Stimulated activated CD4-positive, alpha-beta T cell treated with anti-CD3 and anti-CD28 coated beads, Interleukin-2, amount 100 ng/mL, for 24 hours (primary cell): ENCODE measurements at places on chromosomes 11 and 22.

GRCh38 chr22:50208939-50209892, 8.4 kb downstream of the SELENOO start:
- no peak for DNase-seq

DNA sequence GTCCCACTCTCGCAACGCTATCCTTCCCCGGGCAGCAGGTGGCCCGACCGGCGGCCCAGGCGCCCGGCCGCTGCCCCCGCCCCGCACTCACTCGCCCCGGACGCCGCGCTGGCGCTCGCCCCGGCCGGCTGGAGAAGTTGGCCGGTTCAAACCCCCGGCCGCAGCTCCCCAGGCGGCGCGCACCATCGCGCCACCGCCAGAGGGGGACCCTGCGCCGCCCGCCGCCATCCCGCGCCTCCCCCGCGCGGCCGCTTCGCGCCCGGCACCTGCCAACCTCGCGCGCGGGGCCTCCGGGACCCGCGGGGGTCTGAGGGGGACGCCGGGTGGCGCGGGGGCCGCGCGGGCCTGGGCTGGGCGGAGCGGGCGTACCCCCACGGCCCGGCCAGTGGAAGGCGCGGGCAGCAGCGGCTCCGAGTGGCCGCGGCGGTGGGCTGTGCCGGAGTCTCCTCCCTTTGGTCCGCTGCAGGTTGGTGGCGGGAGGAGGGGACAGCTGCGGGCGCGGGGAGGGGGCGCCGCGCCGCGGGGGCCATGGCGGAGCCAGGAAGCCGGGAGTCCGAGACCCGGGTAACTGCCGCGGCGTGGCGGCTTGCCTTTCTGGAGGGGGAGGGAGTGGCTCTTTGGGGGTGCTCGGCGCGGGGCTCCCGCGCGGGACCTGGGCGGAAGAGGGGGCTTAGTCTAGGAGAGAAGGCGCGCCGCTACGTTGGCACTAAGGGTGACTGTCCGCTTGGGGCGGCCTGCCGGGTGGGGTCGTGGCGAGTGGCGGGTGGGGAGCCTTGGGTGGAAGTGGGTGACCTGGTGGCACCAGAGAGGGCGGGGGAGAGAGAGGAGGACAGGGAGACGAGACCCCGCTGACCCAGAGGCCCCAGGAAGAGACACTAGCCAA, at the start of the genes MPST and TST:
Gene MPST (plus strand): TSS at position 434 of the 883 bp plus-strand sequence. CDS start 95 bp downstream, at position 529.
Gene TST (minus strand): TSS at position 139 of the 883 bp plus-strand sequence. CDS start 715 bp downstream, outside the sequence.
- peak; percentile 55 for DNase-seq

- DNase-seq: no peak
Observed at GRCh38 chr11:72783144-72783905, 10.5 kb downstream of the STARD10 start.

GRCh38 chr22:37012262-37012904, 6.9 kb downstream of the TST start:
- DNase-seq: no peak

GRCh38 chr11:63766531-63767235, 1.9 kb downstream of the ZFTA start:
- DNase-seq: no peak

DNA sequence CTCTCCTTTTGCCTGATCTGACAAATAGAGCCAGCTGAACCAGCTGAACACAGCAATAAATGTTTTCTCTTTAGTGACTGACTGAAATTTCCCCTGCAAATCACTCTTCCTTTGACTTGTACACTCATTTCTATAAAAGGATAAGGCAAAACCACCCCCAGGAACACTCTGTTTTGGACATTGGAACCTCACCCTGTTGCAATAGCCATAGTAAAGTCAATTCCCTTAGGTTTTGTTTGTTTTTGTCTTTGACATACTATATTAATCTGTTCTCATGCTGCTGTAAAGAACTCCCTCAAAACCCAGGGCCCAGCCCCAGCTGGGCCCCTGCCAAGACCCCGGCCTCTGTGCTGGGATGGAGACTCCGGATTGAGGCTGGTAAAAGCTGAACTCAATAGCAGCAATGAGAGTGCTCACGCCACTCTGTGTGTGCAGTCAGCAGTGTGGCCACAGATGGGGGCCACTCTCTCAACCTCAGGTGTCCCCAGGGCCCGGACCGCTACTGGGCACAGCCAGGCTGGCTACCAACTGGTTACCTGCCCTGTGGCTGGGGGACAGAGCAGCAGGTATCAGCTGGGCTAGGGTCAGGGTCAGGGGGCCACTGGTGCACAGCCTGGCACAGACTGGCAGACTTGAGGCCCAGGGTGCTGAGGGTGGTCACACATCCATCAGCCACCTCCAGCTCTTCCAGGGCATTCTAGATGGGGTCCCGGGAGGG, 597.4 kb downstream of the LUZP2 start:
- DNase-seq: no peak

- peak; percentile 48 for DNase-seq
Observed at GRCh38 chr22:38843201-38843656, 599 bp downstream of the NPTXR start.

DNA sequence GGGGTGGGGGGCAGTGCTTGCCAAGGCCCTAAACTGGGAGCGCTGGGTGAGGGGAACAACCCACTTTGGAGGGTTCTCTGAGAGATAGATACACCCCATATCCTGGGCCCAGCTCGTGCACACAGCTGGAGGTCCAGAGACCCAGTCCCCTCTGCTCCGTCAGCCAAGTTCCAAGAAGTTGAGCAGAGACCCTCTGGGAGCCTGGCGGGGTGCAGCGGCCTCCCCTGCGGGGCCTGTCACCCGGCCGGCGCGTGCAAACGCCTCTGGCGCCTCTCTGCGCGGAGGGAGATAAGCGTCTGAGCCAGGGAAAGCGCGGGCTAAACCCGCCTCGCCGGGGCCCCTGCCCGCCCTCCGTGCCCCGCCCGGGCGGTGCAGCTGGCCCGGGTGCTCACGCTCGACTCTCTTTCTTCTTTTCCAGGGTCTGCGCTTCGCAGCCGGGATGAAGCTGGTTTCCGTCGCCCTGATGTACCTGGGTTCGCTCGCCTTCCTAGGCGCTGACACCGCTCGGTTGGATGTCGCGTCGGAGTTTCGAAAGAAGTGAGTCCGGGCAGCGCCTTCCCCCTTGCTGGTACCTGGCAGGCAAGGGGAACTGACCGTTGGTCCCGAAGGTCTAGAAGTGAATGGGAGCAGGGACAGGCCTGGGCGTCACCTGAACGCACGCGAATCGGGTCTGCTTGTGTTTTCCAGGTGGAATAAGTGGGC, 540 bp downstream of the ADM start:
- DNase-seq: peak; percentile 33

DNA sequence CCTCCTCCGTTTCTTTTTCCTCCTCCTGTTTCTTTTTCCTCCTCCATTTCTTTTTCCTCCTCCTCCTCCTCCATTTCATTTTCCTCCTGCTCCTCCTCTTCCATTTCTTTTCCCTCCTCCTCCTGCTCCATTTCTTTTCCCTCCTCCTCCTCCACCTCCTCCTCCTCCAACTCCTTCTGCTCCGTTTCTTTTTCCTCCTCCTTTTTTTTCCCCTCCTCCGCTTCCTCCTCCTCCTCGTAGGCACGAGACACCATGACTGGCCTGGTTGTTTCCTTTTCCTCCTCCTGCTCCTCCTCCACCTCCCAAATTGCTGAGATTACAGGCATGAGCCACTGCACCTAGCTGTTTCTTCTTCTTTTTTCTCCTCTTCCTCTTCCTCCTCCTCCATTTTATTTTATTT, 25.6 kb upstream of the DRICH1 start:
- no peak for DNase-seq

- DNase-seq: no peak
Observed at GRCh38 chr22:27483095-27483785, 318.3 kb downstream of the MN1 start.

DNA sequence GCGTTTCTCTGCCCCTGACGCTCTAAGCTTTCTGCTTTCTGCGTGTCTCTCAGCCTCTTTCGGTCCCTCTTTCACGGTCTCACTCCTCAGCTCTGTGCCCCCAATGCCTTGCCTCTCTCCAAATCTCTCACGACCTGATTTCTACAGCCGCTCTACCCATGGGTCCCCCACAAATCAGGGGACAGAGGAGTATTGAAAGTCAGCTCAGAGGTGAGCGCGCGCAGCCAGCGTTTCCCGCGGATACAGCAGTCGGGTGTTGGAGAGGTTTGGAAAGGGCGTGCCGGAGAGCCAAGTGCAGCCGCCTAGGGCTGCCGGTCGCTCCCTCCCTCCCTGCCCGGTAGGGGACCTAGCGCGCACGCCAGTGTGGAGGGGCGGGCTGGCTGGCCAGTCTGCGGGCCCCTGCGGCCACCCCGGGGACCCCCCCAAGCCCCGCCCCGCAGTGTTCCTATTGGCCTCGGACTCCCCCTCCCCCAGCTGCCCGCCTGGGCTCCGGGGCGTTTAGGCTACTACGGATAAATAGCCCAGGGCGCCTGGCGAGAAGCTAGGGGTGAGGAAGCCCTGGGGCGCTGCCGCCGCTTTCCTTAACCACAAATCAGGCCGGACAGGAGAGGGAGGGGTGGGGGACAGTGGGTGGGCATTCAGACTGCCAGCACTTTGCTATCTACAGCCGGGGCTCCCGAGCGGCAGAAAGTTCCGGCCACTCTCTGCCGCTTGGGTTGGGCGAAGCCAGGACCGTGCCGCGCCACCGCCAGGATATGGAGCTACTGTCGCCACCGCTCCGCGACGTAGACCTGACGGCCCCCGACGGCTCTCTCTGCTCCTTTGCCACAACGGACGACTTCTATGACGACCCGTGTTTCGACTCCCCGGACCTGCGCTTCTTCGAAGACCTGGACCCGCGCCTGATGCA, at the start of gene MYOD1:
Gene MYOD1 (plus strand): TSS at position 544 of the 910 bp plus-strand sequence. CDS start 212 bp downstream, at position 756.
- no peak for DNase-seq
